Stimulated activated CD8-positive, alpha-beta memory T cell treated with anti-CD3 and anti-CD28 coated beads, Interleukin-2, amount 100 ng/mL, for 1 hour (primary cell): ENCODE measurements at places on chromosomes 4 and X.

DNA sequence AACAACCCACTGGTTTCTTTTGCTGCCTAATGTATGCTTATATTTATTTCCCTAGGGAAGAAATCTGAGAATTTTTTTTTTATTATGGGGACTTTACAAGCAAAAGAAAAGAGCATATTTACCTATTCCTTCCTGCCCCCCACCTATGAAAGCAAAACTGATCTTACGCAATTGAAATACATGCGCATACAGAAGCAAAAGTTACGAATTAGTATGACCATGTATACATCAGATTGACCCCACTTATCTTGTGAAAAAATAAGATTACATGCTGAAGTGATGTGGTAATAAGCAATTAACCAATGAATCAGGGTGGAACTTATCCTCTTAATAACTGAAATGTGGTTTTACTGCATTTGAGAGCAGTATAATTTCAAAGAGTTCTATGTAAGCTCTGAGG, 151.0 kb downstream of the TENM3 start:
- no peak for DNase-seq

DNA sequence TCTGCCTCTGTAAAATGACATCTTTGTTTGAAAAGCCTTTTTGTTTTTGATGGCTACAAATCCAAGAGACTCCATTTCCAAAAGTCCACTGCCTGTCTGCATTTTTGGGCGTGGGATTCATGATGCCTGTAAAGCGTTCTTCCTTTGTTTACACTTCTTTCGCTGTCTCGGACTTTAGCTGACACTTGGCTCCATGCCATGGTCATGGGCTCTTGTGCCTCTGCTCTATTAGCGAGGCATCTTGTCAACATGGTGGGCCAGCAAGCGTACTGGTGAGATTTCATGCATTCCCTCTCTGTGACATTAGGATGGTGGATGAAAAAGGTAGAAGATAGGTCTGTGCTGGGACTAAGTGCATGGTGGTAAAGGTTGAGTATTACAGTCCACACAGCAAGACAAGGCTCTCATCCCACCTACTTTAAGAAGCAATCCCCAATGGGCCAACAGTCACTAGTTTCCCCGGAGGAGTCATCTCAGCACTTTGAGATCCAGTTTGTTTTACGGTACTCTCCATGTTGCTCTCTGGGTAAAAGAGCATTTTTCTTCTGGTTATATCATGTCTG, 298.2 kb upstream of the KLF3 start:
- DNase-seq, result no peak

DNA sequence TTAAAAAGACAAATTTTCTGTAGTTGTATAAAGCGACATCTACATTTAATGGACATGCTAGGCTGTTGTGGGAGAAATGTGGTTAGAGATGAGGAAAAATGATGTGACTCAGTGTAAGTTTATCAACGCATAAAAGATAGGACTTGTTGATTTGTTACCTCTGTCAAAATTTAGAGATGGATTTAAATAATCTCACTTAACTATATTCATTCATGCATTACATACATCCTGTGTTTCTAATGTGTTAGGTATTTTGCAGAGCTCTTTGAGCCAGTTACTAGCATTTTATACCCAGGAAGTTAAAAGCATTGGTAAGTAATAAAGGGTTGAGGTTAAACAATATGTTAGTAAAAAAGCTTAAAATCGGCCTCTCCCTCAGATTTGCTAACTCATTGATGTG, 34.3 kb downstream of the METAP1 start:
- DNase-seq, result no peak

GRCh38 chr4:74206088-74206825, 48.3 kb downstream of the MTHFD2L start:
- DNase-seq, result no peak

DNA sequence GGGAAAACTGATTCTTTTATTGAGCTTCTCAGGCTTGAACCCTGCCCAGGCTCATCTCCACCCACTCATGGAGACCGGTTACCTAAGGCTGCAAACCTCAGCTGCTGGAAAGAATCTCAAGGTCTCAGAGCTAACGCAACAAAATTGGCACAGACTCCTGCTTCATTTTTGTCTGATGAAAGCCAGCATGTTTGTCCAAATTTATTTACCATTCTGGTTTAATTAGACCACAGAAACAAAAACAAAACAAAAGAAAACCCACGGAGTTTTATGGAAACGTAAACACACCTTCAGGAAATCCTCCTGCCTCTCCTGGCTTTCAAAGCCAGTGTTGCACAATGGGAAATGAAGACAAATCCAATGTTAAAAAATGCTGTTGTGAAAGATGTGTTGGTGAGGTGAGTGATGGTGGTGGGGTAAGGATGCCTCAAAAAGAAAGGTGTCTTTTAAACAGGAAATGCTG, 56.4 kb upstream of the PDLIM3 start:
- DNase-seq, result no peak

- no peak for DNase-seq
Measured at GRCh38 chr4:110808351-110808878, 185.5 kb upstream of the PITX2 start.
